ENCODE measurements at places on chromosomes 12 and 14. TPM values are rescaled to one million over a fixed set of nuclear protein-coding genes. Genes with fewer than 3 reads are reported as not detected.

The ETFBKMT gene
- total RNA-seq: 3.7 TPM

- DNase-seq: no peak
These were observed 1482.5 kb upstream of the TMEM132C start for GRCh38 chr12:126784328-126784921.

DNA sequence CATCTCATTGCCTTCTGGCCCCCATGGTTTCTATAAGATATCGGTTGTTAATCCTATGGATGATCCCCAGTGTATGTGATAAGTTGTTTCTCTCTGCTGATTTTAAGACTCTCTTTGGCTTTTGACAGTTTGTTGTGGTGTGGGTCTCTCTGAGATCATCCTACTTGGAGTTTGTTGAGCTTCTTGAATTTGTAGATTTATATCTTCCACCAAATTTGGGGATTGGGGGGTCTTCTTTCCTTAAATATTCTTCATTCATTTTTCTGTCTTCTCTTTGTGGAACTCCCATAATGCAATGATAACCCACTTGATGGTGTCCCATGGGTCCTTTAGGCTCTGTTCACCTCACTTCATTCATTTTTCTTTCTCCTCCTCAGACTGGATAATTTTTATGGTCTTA is 20.0 kb upstream of the BBS10 start:
- DNase-seq: no peak

DNA sequence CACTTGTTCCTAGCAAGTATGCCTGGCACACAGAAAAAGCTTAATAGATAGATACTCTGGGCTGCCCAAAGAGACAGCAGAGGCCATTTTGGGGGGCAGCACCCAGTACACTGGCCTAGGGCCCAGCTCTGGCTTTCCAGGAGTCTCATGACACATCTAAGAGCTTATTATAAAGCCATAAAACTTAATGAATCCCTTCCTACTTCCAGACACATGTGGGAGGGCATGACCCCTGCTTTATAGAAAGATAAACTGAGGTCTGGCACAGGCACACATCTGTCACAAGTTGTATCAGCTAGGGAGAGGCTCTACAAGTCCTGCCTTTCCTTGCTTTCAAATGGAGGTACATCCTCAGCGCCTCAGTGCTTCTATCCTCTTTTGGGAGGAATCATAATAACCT is 27.1 kb downstream of the FMNL3 start:
- no peak for DNase-seq

- DNase-seq: no peak
These were observed 52.1 kb downstream of the DERA start for GRCh38 chr12:15963271-15963670.

GRCh38 chr14:99541677-99542470 is 60.7 kb downstream of the CCNK start:
- no peak for DNase-seq

DNA sequence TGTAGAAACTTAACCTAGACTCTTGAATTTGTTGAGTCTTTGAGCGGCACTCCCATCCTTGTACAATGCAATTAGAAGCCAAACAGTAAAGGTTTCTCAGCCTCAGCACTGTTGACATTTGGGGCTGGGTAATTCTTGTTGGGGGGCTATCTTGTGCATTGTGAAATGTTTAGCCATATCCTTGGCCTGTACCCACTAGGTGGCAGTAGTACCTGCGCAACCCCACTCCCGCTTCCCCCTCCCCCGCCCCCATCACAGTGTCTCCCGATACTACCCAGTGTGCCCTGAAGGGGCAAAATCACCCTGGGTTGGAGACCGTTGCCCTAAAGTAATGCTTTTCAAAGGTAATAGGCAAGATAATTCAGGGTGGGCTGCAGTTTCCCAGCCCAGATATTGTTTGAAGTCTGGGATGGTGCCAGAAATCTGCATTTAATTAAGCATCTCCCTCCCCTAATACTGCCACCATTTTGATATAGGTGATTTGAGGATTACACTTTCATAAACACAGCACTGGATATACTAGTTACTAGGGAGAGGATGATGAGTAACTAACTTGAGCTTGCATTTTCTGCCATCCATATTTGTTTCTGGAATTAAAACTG is 1.8 kb downstream of the COX6A1 start:
- no peak for DNase-seq

The ARMH4 gene
- 16.7 TPM for total RNA-seq

DNA sequence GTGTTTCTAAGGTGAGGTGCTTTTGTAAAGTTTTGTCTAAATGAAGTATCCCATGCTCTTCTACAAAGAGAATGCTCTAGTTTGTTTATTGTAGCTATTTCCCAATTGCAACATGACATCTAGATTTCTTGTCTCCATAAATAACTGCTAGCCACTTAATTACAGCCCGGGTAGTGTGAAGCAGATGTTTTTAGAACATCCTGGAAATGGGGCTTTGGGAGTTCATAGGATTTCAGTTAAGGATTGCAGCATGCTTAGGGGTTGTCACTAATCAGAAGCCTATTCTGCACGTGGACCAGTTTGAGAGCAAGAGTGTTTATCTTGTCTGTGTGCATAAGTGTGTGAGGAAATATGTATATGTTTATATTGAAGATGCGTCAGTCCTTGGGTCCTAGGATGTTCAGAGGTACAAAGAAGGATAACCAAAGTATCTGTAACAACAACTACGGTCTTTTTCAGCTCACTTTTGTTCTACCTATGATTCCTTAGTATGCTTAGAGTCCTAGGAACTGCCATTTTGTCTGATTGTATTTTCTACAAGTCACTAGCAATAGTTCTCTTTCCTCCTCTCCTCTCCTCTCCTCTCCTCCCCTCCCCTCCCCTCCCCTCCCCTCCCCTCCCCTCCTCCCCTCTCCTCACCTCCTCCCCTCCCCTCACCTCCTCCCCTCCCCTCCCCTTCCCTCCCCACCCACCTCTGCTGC is 135.3 kb downstream of the ACSS3 start:
- no peak for DNase-seq

GRCh38 chr14:52833891-52834290 is 42.5 kb upstream of the GNPNAT1 start:
- DNase-seq: no peak

- no peak for DNase-seq
These were observed 649.9 kb upstream of the FOXG1 start for GRCh38 chr14:28116716-28117115.

- DNase-seq: no peak
These were observed 319.7 kb upstream of the LRIG3 start for GRCh38 chr12:59240048-59240447.

The FOXN3 gene
- 120 TPM for total RNA-seq

DNA sequence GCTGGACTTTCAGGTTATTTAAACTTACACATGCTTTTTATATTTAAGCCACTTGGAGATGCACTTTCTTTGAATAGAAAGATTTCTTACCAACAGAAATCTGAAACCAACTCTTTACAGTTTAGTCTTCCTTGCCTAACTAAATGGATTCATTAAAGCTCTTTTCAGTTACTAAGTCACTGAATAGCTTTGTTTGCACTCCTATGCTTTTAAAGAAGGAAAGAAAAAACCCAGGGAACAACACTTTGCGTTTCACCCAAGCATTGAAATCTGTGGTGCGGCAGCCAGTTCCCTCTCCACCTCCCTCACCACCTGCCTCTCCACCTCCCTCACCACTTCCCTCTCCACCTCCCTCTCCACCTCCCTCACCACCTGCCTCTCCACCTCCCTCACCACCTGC is 70.3 kb downstream of the RIMBP2 start:
- DNase-seq: no peak

DNA sequence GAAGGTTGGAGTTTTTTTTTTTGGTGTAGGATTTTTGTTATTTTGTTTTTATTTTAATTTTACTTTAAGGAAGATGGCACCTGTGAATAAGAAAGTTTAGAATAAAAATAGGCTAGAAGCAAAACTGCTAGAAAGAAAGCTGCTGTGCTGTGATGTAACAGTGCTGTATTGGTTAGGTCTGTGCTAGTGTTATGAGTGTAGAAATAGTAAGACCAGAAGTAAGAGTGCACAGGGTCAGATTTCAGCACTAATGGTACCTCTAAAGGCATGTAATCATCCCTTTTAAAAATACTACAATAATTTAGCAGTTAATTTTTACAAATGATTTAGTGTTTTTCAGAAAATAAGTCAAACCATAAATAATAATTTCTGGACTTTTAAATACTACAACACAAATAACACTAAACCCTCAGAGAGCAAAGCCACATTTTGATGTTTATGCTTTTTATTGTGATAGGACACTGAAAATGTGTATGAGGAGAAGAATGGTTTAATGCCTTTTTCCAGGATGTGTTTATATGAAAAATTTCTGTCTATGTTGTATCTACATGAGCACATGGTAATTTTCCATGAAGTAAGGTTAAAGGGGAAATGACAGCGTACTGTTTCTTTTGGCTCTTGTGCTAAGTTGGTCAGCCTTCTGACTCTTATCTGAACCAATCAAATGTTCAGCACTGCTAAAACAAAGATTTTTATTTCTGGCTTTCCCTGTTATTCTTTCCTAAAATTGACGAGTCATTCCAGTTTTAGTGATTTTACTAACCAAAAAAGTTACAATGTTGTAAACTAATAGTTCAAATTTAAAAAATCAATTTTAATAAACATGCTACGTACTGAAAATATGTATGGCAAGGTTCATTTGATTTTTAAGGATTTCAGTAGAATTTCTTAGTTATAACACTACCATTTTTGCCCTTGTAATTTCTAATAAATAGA is 96.1 kb downstream of the PPHLN1 start:
- DNase-seq: no peak

The DIP2B gene
- 28.9 TPM for total RNA-seq

DNA sequence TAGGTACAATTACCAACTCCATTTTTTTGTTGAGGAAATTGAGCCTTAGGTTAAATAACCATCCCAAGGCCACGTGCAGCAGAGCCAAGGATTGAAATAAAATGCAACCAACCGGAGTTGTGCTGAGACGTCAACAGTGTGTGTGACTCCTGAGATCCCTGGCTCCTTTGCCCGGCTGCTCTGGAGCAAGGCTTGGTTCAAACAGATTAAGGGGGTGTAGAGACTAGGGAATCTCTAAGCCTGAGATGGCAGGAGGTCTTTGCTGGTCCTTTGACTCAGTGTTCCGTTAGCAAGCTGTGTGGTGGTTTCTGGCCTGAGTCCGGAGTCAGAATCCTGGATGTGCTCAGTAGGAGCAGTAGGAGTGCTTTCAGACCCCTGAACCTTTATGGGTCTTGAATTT is 1.4 kb upstream of the SLC8A3 start:
- no peak for DNase-seq

The PZP gene
- total RNA-seq: not detected

DNA sequence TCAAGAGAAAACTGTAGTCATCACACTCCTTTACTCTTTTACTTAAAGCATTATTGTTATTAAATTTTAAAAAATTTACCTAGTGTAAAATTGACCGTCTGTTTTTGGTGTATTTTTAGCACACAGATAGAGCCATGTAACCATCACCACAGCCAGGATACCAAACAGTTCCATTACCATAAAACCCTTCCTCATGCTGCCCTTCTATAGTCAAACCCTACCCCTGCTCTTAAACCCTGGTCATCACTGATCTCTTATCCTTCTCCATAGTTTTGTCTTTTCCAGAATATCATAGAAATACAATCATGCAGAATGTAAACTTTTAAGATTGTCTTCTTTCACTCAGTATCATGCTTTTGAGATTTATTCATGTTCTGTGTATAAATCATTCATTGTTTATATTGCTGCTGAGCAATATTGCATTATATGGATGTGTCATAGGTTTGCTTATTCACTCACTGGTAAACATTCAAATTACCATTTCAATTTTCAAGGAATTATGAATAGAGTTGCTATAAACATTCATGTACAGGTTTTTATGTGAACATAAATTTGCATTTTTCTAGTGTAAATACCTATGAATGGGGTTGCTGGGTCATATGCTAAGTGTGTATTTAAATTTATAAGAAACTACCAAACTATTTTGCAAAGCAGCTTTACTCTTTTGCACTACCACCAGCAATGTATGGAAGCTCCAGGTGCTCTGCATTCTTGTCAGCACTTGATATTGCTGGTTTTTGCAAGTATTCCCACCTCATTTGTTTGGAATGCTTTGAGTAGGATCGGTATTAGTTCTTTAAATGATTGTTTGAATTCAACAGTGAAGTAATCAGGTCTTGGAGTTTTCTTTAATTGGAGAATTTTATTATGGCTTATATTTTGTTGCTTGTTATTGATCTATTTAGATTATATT is 125.5 kb downstream of the LMNTD1 start:
- no peak for DNase-seq

The TAS2R19 gene
- total RNA-seq: 3.7 TPM

GRCh38 chr14:23057757-23058653 is 685 bp upstream of the CDH24 start:
- peak; percentile 95 for DNase-seq

DNA sequence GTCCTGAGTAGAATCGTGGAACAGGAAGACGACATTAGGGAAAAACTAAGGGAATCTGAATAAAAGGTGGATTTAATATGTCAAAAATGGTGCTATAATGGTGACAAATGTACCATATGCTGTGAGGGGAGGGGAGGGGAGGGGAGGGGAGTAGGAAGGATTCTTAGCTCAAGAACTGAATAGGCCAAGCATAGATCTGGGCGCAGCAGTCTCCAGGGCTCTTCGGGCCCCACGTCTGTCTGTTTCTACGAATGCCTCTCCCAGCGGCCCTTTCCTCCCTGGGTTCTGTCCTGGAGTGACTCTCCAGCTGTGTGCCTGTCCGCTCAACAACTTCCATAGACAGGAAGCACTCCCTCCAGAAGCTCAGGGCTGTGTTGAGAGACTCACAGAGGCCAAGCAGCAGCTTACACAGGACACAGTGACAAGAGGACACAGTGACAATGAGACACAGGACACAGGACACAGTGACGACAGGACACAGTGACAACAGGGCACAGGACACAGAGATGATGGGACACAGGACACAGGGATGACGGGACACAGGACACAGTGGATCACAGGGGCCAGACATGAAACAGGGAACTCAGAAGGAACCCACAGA is 42.4 kb upstream of the PPP2R5C start:
- peak; percentile 73 for DNase-seq

- no peak for DNase-seq
These were observed 66.5 kb upstream of the ABCD2 start for GRCh38 chr12:39685854-39686657.

The TDRD9 gene
- total RNA-seq: not detected

DNA sequence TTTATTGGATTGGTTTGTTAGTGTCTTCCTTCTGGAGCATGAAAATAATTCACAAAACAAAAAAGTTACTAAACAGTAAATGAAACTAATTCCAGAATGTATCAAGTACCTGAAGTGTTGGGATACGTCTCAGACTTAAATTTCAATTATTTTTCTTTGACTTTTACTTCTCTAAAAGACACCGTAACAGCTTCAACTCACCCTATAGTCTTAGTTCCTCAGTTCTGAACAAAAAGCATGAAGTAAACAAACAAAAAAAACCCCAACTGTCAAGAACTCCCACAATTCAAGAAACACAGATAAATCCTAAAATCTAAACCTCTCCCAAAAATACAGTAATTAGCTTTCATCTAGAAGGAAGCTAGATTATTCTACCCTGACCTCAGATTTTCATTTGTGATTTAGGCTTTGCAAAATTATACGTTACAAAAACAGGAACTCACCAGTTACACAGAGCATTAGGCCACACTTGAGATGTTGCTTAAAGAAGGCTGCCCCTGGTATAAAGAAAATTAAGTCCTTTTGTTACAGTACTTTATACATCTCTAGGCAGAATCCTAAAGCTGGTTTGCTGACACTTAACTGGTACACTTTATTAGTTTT is 10.2 kb downstream of the HEATR5A start:
- no peak for DNase-seq

The MANSC4 gene
- not detected for total RNA-seq

Measured in osteocyte (in vitro differentiated cells).